Fibroblast of gingiva (primary cell): ENCODE measurements at places on chromosomes 2 and 18.
A peak's percentile ranks its signal among the peaks of the same experiment; 100 is the strongest.

GRCh38 chr2:126795656-126796055, 103.0 kb upstream of the TEX51 start:
- DNase-seq, result no peak

DNA sequence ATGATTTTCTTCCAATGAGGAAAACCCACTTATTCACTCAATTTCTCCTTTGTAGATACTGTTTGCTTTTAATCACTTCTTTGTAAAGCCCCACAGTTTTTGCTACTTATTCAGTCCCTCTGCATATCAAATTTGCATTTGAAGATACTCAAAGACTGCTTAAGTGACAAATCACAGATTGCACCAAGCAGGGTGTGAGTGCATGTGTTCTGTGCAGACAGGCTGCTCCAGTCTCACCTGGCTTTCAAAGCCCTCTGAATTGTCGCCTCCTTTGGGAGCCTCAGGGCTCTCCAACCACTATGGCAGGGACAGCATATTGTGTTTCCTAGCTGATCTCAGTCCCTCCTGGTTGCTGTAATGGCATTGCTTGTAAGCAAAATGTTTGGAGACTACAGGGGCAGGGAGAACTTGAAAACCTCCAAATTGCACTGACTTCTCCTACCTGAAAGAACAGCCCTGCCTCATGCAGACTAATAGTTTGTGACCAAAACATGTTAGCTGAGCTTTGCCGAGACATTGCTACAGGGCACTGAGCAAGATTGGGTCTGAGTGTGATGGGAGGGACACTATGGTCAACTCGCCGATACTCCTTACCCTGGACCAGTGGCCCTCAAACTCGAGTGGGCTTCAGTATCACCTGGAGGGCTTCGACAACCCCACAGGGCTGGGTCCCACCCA, 96.8 kb downstream of the POLE4 start:
- DNase-seq, result no peak

GRCh38 chr2:31234683-31235503, 941 bp downstream of the EHD3 start:
- DNase-seq, result no peak

- no peak for DNase-seq
These were observed 6.6 kb downstream of the NR4A2 start for GRCh38 chr2:156325688-156326525.

GRCh38 chr2:47118581-47118980, 36.5 kb downstream of the STPG4 start:
- no peak for DNase-seq

GRCh38 chr2:214724741-214725140, 84.7 kb downstream of the BARD1 start:
- no peak for DNase-seq

GRCh38 chr2:201135386-201135785, 19.4 kb downstream of the CFLAR start:
- DNase-seq, result no peak

GRCh38 chr2:201675454-201675853, 23.0 kb downstream of the MPP4 start:
- no peak for DNase-seq

- no peak for DNase-seq
These were observed 61.9 kb upstream of the RBMS1 start for GRCh38 chr2:160555420-160556071.

DNA sequence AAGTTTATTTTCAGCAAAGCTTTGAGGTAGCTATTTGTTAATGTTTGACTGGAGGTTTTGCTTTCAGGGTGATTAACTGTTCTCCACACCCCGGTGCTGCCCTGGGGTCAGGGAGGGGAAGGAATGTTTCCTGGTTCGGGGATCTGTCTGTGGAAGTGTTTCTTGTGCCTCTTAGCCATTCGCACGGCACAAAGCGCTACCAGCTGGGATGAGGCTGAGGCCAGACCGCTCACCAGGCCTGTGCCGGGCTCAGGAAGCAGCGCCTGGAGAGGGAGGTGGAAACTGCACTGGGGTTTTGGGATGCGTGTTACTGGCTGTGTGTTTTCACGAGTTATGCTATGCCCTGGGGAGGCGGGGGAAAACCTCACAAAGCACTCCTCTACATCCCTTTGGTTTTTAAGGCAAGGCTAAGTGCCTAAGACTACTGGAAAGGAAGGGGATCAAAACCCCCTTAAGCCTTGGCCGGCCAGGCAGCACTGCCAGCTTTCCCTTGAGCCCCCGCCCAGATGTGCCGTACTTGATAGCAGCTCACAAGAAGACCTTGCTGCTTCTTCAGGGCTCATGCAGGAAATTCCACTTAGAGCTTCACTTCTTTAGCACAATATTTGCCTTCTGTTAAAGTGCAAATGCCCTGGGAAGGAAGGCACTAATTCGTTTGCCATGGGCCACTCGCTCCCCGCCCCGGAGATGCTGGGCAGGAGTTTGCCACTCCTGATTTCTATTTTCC, 65.7 kb upstream of the CNGA3 start:
- DNase-seq, result no peak

- DNase-seq, result peak; percentile 54
These were observed 74.2 kb downstream of the SH3BP4 start for GRCh38 chr2:235025800-235026536.

DNA sequence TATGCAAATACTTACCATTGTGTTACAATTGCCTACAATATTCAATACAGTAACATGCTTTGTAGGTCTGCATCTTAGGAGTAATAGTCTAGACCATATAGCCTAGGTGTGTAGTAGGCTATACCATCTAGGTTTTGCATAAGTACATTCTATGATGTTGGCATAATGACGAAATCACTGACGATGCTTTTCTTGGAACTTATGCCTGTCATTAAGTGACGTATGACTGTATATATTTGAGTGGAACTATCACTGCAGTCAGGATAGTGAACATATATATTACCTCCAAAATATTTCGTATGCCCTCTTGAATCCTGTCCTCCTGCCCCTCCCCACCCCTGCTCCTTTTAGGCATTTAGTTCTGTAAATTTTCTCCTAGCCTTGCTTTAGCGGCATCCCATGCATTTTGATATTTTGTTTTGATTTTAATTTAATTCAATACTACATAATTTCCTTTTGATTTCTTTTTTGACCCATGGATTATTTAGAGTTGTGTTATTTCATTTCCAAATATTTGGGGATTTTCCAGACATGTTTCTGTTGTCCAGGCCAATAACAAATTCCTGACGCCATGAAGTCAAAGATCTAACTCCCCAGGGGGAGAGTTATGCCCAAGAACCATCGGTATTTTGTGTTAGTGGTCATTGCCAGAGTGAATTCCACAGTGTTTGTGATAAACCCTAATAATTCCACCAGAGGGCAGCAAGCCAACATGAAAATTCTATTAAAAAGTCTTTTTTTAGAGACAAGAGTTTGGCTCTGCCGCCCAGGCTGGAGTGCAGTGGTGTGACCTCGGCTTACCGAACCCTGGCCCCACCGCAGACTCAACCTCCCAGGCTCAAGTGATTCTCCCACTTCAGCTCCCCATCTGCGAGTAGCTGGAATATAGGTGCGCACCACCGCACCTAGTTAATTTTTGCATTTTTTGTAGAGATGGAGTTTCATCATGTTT, 24.2 kb upstream of the CASP8 start:
- DNase-seq, result peak; percentile 94

DNA sequence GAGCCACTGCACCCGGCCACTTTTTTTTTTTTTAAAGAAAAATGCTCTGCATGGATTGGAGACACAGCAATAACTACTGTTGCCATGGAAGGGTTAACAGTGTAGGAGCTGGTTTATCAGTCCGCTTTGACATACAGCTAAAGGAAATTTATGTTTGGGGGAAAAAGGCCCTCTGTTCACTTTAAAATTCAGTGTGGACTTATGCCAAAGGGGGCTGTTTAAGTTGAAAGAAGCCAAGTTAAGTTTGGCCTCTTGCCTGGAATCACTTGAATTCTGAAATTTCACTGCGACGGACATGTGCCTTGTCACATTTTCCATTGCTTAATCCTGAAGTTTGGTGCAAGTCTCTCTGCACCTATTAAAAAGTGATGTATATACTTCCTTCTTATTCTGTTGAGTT, 3.1 kb downstream of the KCNE4 start:
- DNase-seq, result peak; percentile 90

DNA sequence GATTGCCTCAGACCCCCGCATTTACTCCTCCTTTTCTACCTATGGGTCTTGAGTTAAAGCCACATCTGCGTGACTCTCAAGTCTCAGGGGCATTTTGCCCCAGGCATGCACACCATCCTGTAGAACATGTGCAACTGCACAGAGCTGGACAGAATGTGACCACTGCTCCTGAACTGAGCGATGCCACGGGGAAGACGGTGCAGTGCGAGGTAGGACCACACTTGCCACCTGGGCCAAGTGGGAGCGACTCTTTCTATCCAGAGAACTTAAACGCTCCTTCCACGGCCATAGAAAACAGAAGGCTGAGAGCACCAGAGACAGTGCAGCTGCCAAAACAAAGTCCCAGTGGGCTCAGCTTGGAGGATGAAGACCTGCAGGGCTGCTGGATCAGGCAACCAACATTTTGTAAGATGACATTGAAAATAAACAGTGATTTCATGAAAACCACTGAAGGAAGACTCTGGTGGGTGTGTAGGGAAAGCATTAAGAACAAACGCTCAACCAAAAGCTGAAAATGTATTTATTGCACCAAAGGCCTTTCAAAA, 149.0 kb upstream of the HDAC4 start:
- no peak for DNase-seq

DNA sequence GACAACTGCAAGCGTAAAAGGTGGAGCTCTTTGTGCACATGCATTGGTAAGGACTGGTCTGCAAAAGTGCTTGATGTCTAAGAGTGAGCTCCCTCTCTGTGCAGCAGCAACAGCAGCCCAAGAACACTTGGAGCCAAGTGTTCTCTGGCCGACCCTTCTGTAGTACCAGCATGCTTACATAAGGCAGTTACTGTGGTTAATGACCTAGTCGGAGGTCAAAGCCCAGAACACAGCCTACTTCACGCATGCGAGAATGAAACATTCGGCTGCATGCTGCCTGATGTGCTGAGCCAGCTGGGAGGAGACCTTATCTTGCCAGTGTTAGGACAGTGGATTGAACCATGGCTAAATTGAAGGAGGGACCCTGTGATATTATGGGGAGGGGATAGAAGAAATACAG, 21.3 kb downstream of the NCAPH start:
- DNase-seq, result no peak

DNA sequence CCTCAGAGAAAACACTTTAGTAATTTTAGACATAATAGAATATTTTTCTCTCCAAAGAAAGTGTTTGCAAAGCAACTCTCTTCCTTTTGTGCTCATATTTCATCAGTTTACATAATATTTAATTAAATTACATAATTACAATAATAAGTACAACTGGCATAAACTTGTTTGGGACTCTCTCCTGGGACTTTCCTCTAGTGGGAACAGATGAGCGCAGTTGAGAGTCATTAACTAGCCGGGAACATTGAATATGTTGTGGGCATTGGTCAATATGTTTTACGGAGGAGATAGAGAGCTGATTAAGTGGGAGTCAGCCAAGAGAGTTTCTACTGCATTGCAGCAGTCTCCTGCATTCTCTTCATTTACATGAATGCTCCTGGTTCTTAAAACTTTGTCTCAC, 607.7 kb downstream of the ARHGAP15 start:
- DNase-seq, result no peak

GRCh38 chr18:37122877-37123276, 293.9 kb downstream of the KIAA1328 start:
- no peak for DNase-seq

- DNase-seq, result no peak
These were observed 205.5 kb downstream of the TGIF1 start for GRCh38 chr18:3655254-3656050.
